ENCODE measurements at places on chromosomes 7 and 10.

- no peak for DNase-seq
Measured at GRCh38 chr10:114026189-114027040, 17.3 kb upstream of the ADRB1 start.

DNA sequence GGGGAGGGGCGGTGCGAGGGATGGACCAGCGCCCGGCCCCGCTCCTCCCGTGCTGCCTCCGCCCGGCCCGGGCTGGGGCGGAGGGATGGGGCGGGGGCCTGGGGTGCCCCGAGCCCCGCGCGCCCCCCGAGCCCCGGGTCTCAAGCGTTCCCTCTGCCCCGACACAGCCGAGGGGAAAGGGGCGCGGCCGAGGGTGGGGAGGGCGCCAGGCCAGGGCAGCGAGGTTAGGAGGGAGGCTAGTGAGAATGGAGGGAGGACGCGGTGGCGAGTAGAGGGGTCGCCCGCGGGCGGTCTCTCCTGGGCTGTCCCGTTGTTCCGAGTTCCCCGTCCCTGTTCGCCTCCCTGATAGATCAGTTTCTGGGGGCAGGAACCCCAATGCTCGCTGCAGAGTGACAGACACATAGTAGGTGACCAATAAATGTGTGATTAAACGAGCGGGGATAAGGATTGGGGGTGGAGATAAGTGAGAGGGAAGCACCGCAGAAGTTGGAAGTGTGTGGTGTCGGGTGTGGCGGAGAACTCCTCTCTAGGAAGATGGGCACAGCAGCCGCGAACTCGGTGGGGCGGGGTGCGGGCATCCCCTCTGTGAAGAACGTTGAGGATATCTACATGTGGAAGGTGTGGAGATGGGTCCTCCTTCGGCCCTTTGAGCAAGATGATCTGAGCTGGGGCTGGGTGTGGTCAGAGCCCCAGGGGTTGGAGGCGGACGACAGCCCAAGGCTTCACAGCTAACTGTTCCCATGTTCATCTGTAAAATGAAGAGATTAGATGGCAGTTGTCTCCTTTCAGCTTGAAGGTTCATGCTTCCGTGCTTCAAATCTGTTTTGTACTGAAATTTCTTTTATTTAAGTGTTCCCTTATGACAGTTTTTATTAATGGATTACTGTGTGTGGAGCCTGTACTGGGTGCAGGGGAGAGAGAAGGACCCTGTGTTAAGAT lies 580 bp downstream of the ZNF775 start:
- DNase-seq, result peak; percentile 79

DNA sequence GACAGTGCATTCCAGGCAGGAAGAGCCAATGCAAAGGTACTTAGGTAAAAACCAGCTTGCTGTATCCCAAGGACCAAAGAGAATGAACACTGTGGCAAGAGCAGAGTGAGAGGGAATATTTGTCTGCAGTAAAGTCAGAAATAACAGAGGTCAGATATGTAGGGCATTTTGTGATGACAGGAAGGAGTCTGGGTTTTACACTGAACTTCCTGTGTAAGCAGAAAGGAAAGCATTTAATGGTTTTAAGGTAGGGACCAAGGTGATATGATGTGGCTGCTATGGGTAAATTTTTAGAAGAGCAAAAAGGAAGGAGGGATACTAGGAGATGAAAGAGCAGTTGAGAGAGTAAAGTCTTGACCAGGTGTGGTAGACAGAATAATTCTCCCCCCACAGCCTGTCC lies 10.1 kb downstream of the ABCB1 start:
- no peak for DNase-seq

DNA sequence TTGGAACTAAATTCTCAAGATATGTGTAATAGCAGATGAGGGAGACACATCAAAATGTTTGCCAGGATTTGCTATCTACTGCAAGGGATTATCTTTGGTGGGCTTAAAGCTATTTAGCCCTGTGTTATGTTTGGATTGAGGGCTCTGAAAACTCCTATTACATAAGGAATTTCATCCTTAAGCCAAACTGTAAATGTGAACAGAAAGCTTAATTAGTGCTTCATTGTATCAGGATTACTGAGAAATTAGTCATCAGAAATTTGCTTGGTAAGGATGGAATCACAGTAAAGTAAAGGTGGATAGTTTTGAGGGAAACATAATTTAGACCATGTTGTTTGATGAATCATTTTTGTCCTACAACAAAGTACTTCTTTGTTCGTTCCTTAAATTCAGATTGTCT lies 8.3 kb downstream of the ANKRD7 start:
- DNase-seq, result no peak

GRCh38 chr7:95543312-95543711 lies 53.0 kb downstream of the PDK4 start:
- no peak for DNase-seq

- no peak for DNase-seq
Measured at GRCh38 chr10:117699436-117700075, 157.0 kb downstream of the EMX2 start.

All from NCI-H69 (cell line).